ENCODE measurements at places on chromosomes 1 and 21. TPM values are rescaled to one million over a fixed set of nuclear protein-coding genes. Genes with fewer than 3 reads are reported as not detected.
A peak's percentile ranks its signal among the peaks of the same experiment; 100 is the strongest.

GRCh38 chr1:15469361-15469760, 6.5 kb upstream of the CELA2B start:
- no peak for DNase-seq

- peak; percentile 67 for DNase-seq
Measured at GRCh38 chr1:161379071-161379470, 11.4 kb upstream of the CFAP126 start.

DNA sequence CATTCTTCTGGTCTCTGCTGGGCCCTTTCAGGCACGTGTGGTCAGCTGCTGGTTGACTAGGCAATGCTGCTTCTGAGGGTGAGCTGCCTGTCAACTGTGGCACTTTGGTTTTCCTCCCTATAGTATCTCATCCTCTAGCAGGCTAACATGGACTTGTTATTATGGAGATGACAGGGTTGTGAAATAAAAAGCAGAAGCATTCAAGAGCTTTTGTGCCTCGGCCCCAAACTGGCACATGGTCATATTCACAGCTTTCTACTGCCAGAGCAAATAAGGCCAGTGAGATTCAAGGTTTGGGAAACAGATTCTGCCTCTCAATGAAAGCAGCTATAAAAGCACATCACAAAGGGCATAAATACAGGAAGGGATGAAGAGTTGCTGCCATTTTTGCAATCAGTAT, 1.6 kb upstream of the ZNF124 start:
- no peak for DNase-seq

The ADGRB2 gene
- total RNA-seq: 3.9 TPM

The BNIPL gene
- not detected for total RNA-seq

- peak; percentile 35 for DNase-seq
Measured at GRCh38 chr1:184624626-184625025, 130.0 kb downstream of the EDEM3 start.

DNA sequence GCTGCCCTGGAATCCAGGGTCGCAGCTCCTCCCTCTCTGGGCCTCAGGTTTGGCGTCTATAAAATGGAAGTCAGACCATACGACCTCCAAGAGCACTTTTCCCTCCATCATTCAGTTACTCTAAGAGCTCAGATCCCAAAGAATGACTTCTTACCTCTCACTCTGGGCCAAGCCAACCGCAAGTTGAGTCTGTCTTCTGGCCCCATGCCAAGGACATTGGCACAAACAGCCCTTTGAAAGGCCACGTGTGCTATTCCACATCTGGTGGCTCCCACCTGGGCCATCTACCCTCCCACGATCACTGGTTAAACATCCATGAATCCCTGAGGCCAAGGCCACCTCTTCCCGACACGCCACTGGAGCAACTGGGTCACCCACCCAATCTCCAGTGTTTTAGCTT, 12.4 kb downstream of the SLC2A7 start:
- DNase-seq: no peak

The TPTE gene
- total RNA-seq: not detected

DNA sequence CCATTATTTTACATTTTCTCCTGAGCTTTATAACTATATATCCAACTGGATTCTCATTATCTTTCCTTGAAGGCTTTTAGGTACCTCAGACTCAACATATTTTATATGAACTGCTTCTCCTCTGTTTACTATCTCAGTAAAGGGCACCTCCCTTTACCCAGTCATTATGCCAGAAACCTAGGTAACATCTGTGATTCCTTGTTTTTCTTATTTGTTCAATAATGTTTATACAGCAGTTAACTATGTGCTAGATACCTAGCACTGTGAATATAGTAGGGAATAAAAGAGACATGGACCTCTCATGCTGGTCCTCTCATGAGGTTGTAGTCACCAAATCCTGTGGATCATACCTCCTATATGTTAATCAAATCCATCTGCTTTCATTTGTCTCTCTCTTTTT, 25.6 kb downstream of the PPP1R12B start:
- DNase-seq: peak; percentile 20

DNA sequence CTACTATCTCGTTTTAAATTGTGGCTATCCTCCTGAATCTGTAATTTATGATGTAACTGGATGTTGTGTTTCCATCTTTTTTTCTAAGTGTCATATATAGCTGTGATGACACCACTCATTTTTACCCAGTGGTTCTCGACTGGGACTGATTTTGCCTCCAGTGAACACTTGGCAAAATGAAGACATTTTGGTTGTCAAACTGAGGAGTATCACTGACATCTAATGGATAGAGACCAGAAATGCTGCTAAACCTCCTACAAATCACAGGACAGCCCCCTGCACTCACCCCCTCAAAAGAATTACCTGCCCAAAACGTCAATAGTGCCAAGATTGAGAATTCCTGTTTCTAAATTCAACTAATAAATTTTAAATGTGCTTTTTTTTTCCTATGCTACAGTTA, 1.9 kb downstream of the TRMT13 start:
- no peak for DNase-seq

The RHCE gene
- total RNA-seq: 0.89 TPM

The FAM72C gene
- not detected for total RNA-seq

- peak; percentile 8 for DNase-seq
Measured at GRCh38 chr1:177354247-177354646, 183.5 kb downstream of the BRINP2 start.

- peak; percentile 58 for DNase-seq
Measured at GRCh38 chr1:55716610-55717009, 501.4 kb upstream of the USP24 start.

GRCh38 chr1:20871419-20871818, 84.3 kb upstream of the HP1BP3 start:
- no peak for DNase-seq

GRCh38 chr1:38085666-38086330, 39.2 kb upstream of the POU3F1 start:
- DNase-seq: no peak

- DNase-seq: no peak
Measured at GRCh38 chr1:102628109-102628613, 480.2 kb downstream of the COL11A1 start.

DNA sequence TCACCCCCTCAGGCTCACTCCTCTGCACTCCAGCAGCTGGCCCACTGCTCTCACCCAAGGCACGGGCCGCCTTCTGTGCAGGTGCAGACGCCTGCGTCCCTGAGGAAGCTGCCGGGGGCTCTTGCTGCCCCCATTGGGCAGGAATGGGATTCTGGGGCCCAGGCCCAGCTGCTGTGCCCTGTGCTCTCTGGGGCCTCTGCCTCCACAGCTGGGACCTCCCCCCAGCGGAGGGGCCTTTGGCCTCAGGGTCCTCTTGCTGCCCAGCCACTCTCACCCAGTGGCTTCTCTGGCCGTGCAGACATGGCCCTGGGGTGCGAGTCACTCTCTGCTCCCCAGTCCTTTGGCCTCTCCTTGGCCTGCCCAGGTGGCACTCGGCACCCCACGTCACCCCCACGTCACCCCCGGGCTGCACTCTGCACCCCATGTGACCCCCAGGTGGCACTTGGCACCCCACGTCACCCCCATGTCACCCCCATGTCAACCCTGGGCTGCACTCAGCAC, 19.1 kb upstream of the LRRC3 start:
- DNase-seq: no peak

DNA sequence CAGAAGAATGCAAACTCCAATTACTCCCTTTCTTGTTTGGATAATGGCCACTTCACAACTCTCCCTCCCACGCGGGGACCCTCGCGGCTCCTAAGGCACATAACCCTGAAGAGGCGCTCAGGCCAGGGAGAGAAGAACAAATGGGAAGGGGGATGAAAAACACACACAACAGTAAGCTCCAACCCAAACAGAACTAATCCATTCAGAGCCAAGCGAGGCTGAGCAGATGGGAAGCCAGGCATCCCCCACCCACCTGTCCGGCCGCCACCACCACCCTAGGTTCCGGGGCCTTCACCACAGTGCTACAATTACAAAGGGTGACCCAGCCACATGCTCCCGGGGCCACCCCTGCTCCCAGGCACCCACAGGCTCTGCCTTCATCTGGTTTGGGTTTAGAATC, 101.5 kb downstream of the MRPL37 start:
- DNase-seq: no peak

DNA sequence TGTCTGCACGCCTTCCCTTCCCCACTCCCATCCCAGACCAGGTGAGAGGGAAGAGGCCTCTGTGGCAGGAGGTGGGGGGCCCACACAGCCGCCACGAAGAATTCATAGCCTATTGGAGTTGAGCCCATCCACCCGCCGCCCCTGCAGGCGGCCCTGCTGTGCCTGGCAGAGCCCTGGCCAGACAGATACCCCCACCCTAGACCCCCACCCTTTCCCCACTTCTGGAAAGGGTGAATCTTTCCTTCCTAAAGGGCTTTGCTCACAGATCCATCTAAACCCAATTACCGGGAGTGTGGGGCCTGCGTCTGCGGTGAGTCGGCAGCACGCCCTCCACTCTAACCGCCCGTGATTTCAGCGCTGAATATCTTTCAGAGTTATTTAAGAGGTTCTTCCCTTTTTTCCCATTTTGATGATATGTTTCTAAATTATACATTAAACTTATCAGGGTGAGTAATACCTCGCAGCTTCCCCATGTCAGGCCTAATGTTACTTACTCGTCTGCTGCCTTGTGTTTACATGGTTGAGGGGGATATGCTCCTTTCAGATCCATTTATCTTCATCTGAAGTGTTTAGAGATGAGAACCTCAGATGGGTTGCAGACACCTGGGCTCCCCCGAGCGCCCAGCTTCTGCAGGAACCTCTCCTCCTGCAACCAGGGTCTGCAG, 183.9 kb upstream of the VAMP3 start:
- DNase-seq: no peak

The CDCA8 gene
- 4.4 TPM for total RNA-seq

DNA sequence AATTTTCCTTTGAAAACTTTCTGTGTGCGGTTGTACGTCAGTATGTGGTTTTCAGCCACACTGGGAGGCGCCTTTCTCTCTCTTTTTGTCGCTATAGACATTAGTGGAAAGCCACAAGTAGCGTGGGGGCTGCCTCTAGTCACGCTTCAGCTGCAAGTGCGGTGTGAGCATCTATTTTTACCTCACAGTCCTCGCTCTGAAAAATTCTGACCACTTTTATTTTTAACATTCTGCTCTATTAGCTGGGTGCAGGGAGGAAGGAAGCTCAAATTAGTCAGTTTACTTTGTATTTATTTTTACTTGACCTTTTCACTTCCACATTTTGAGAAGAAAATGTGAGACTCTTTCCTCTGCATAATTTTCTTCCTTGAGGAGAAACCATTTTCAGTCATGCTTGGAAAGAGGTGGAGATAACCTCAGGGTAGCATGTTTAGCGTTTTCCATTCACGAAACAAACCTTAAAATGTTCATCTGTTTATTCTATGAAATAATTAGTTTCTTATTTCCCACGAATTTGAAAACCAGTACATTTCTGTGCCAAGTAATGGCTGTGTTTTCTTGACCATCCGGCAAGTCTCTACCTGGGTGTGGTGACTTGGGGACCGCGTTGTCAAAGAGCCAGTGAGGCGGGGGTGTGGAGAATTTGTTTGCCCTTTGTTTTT, 35.6 kb downstream of the ADARB1 start:
- no peak for DNase-seq

DNA sequence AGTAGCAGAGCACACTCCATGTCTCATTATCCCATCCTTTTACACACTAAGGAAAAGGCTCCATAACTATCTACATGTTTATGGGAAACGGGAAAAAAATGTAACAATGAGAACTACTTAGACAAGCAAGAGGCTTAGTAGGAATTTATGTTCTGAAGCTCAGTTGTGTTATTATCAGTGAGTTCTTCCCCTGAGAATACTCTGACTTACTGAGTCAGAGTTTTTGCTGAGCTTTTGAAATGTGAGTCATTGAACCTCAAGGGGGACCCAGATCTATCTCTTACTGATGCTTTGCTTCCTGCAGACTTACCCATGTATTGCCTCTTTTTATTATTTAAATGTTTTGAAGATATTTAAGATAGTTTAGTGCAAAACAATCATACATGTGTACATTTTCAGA, 20.1 kb downstream of the CFHR5 start:
- DNase-seq: peak; percentile 91

The TCHH gene
- not detected for total RNA-seq

GRCh38 chr1:117341123-117341522, 26.1 kb upstream of the MAN1A2 start:
- DNase-seq: no peak

GRCh38 chr1:147820761-147821297, 60.4 kb upstream of the GJA5 start:
- DNase-seq: no peak

DNA sequence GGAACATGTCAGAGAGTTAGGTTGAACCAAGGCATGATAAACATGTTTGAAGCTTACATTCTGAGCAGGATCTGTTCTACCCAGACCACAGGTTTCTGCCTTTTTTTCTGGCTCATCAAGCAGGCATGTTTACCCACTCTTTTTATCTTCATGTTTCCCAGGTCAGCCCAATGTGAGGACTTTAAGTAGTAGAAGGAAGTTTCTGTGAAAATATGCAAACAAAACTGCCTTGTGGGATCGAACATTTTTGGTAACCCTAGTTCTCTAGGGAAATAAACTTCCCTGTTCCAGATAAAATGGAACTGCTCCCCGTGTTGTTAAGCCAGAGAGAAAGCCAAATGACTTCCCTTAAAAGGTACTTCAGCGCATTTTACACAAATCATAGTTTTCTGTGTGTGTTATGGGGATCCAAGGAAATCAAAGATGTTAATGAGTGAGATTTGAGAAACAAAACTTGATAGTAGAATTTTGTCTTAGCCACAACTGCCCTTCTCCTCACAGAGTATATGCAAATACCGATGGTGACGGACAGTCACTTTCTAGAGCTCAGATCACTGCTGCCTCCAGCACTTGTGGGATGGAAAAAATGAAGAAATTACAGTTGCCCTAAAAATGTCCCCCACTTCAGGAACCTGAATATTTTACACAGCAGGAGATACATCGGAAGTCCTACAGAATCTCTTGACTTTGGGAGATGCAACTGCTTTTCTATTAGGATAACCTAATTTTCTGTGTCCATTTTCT, 765 bp upstream of the HIPK1 start:
- peak; percentile 56 for DNase-seq
